Activated CD8-positive, alpha-beta T cell treated with anti-CD3 and anti-CD28 coated beads for 36 hours (primary cell): ENCODE measurements at places on chromosomes 2 and 18. TPM values are rescaled to one million over a fixed set of nuclear protein-coding genes. Genes with fewer than 3 reads are reported as not detected.

GRCh38 chr2:41720331-41721251, 327.2 kb upstream of the PKDCC start:
- no peak for DNase-seq

DNA sequence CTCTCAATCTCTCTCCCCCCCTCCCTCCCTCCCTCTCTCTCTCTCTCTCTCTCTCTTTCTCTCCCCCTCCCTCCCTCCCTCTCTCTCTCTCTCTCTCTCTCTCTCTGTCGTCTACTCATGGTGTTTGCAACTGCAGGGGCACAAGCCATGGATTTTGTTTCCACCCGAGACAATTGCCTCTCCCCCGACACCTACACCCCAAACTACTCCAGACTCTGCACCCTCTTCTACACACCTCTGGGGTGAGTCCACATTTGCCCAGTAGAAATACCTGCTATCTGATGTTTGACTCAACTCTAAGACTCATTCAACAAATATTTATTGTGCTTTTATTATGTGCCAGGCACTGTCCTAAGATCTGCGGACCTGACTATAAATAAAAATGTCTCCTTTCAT, 93.7 kb downstream of the TMEM17 start:
- DNase-seq, result no peak

GRCh38 chr2:19465978-19466377, 107.6 kb upstream of the OSR1 start:
- DNase-seq, result no peak

DNA sequence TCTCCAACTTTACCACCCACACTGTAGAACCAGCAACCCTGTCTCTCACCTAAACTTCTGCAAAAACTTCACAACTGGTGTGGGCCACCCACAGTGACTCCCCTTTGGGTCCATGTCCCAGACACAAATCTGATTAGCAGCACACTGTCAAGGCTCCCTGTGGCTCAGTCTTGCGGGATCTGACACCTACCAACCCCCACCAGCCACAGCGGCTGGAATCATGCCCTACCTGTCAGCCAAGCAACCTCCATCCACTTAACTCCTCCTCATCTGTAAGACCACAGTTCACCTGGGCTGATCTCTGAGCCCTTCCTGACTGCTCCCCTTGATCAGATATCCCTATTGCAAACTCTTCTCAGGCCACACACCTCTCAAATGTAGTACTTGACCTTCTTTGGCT, 14.6 kb downstream of the TCF4 start:
- DNase-seq, result no peak

- no peak for DNase-seq
These were observed 45.6 kb upstream of the ZC3H15 start for GRCh38 chr2:186440506-186440905.

DNA sequence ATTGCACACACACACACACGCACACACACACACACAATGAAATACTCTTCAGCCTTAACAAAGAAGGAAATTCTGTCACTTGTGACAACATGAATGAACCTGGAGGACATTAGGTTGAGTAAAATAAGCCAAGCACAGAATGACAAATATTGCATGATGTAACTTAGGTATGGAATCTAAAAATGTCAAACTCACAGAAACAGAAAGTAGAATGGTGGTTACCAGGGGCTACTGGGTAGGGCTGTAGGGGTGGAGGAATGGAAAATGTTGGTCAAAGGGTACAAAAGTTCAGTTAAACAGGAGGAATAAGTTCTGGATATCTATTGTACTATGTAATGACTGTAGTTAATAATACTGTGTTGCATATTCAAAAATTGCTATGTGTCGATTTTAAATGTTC, 29.5 kb downstream of the SCN2A start:
- peak; percentile 54 for DNase-seq

The GAL3ST2 gene
- total RNA-seq, result 0.95 TPM

The ATP6V1B1 gene
- total RNA-seq, result not detected

The CAPN13 gene
- total RNA-seq, result not detected

The HK2 gene
- 121 TPM for total RNA-seq

The EPAS1 gene
- total RNA-seq, result 8.3 TPM

The RTP5 gene
- total RNA-seq, result 0.29 TPM
